ENCODE measurements at places on chromosomes 2 and 18.

GRCh38 chr18:23437357-23438045 lies 15.6 kb upstream of the RIOK3 start:
- DNase-seq = peak; percentile 93

DNA sequence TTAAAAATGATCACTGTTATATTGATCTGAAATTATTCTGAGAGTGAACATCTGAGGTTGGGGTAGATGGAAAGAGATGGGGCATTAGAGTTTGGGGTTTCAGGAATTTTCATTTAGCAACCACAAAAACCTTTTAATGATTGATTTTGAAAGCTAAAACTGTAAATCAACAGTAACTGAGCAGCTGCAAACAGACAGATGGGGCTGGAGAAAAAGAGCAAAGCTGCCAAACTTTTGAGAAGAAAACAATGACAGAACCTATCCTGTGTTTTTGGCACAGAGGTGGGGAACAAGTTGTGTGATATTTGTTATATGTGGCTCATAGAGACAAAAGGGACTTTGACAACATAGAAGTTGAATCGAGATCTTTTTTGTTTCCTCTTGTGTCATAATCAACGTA lies 415.8 kb upstream of the DSEL start:
- peak; percentile 26 for DNase-seq

DNA sequence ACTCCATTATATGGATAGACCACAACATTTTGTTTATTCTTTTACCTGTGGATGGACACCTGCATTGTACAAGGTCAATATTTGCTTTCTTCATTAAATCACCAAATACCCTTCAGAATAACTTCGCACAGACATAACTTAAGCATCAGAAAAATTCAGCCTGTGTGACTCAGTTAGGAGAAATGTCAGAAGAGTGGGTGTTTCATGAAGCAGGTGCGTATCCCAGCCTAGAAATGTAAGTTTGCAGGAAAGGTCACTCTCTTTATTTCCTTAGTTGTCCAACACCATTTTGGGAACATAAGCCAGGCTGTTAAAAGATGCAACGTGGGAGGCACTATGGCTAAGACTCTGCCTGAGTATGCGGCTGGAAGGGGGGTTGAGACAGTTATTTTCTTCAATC lies 48.6 kb upstream of the FHL2 start:
- no peak for DNase-seq

DNA sequence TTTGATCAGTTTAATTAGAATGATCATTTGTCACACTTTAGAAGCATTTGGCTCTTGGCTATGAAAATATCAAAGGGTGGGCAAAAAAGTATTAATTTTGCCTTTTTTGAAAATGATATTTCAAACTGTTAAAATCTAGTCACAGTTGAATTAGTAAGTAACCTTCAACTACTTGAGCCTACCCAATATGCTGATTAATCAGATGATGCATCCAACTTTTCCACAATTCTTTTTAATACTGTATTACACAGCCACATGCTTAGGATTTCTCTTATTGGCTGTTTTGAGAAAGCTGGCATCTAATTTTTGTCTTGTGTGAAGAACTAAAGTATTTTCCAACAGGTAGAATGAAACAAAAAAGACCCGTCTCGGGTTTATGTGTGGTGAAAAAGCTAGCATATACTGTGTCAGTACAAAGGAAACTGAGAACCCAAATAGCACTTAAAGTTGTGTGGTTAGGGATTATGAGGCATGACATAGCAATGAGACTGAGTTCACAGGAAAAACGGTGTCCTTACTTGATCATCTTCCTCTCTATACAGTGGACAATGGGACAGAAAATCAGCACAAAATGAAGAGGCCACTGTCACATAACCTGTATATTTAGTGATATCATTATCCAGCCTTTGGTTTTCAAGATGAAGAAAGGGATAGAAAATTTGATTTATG lies 11.7 kb downstream of the OSBPL6 start:
- DNase-seq = no peak

DNA sequence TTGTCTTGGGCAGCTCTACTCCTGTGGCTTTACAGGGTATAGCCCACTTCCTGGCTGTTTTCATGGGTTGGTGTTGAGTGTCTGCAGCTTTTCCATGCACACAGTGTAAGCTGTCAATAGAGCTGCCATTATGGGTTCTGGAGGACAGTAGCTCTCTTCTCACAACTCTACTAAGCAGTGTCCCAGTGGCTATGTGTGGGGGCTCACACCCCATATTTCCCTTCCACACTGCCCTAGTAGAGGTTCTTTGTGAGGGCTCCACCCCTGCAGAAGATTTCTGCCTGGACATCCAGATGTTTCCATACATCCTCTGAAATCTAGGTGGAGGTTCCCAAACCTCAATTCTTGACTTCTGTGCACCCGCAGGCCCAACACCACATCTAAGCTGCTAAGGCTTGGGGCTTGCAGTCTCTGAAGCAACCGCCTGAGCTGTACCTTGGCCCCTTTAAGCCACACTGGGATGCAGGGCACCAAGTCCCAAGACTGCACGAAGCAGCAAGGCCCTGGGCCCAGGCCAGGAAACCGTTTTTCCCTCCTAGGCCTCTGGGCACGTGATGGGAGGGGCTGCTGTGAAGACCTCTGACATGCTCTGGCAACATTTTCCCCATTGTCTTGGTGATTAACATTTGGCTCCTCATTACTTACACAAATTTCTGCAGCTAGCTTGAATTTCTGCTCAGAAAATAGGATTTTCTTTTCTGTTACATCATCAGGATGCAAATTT lies 9.4 kb downstream of the ELAC1 start:
- no peak for DNase-seq

GRCh38 chr2:162768656-162769055 lies 69.9 kb downstream of the KCNH7 start:
- peak; percentile 88 for DNase-seq

- DNase-seq = no peak
Observed at GRCh38 chr2:50613161-50613560, 418.8 kb downstream of the NRXN1 start.

DNA sequence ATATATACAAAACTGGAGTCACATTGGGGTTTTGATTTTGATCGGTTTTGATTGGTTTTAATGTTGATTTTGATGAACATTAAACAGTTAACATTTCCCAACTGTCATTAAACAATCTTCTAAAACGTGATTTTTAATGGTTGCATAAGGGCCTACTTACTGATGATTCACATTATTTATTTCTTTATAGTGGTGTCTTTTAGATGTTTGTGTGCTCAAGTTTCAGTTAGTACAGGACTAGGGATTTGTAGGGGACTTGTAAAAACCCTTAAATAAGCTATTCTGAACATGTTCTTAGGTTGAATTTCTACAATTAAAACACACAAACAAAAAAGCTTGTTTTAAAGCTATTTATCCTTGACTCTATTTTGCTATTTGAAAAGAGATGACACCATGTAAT lies 61.6 kb downstream of the TTC21B start:
- no peak for DNase-seq

GRCh38 chr2:134136731-134137130 lies 117.1 kb upstream of the MGAT5 start:
- no peak for DNase-seq

DNA sequence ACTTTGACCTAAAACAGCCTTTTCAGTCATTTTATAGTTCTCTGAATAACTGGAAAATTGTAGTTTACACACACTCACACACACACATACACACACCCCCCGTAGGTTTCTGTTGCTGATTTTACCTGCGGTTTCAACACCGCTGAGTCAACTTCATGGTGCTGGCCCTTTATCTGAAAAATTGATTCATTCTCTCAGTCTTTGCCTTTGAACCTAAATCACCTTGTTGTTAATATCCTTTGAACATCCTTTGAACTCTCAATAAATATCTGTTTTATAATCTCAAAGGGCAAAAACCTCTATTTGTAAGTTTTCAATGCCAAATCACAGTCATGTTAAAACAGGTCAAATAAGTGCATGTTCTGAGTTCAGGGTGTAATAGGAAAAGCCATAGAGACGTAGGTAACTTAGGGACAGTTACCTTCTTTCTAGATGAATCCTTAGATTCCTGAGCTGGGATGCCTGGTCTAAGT lies 109.0 kb upstream of the BZW1 start:
- no peak for DNase-seq

DNA sequence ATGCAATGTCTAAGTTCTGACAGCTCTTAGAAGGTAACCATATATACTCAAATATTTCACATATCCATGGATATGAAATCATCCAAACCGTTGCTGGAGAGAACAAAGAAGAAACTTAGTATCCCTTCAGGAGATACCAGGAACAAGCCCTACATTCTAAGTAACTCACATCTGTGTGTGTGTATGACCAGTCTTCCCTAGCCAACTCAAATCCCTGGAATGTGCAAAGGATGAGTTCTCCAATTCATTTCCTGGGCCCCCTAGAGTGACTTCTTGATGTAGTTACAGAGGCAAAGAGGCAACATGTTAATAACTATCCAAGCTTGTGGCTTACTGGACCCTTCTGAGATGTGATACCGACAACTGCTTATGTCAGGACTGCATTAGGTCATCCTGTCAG lies 20.1 kb downstream of the TPGS2 start:
- DNase-seq = no peak

GRCh38 chr2:167675906-167676305 lies 571.5 kb downstream of the STK39 start:
- DNase-seq = no peak

DNA sequence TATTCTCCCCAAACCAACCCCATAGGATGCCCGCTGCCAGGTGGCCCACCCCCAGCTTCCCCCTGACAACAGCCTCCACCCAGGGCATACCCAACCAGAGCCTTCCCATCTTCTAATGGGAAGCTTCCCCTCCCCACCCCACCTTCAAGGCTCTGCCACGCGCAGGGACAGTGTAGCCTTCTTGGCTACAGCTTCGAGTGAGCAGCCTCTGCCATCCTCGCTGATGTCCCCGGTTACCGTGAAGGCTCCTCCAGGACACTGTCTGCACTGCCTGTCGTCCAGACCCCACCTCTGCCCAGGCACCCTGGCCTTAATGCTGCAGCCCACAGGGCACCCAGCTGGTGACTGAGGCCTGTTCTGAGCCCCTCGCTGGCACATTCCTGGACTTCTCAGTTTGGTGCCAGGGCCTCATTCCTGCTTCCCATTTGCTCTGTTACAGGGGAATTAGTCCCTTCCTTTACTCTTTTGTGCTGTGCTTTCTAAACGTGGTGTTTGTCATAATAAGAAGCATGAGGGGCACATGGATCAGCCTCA lies 13.0 kb upstream of the ADNP2 start:
- no peak for DNase-seq

GRCh38 chr2:208827549-208828221 lies 421.1 kb downstream of the PTH2R start:
- no peak for DNase-seq

GRCh38 chr2:36441816-36442215 lies 86.2 kb downstream of the CRIM1 start:
- DNase-seq = peak; percentile 43

GRCh38 chr2:66699793-66700676 lies 265.1 kb downstream of the MEIS1 start:
- DNase-seq = no peak

- DNase-seq = no peak
Observed at GRCh38 chr18:67300498-67300897, 216.0 kb downstream of the DSEL start.

- DNase-seq = peak; percentile 9
Observed at GRCh38 chr2:25491003-25491696, 149.4 kb upstream of the DNMT3A start.

DNA sequence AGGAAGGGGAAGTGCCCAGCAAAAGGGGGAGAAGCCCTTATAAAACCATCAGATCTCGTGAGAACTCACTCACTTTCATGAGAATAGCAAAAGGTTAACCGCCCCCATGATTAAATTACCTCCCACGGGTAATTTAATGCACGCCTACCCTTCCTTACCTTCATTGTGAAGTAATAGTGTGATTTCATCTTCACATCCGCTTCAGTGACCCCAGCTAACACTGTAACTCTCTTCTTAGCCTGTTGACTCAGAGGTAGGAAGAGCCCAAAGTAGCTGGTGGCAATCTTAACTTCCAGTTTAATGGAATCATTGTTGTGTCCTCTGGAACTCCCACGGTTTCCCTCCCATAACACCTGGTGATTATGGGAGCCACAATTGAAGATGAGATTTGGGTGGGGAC lies 120.5 kb downstream of the GULP1 start:
- no peak for DNase-seq

GRCh38 chr2:96602330-96602823 lies 35.7 kb downstream of the KANSL3 start:
- no peak for DNase-seq

- DNase-seq = no peak
Observed at GRCh38 chr2:146527166-146527565, 1317.7 kb upstream of the ACVR2A start.

- DNase-seq = no peak
Observed at GRCh38 chr2:119682578-119682977, 3.6 kb downstream of the TMEM177 start.

DNA sequence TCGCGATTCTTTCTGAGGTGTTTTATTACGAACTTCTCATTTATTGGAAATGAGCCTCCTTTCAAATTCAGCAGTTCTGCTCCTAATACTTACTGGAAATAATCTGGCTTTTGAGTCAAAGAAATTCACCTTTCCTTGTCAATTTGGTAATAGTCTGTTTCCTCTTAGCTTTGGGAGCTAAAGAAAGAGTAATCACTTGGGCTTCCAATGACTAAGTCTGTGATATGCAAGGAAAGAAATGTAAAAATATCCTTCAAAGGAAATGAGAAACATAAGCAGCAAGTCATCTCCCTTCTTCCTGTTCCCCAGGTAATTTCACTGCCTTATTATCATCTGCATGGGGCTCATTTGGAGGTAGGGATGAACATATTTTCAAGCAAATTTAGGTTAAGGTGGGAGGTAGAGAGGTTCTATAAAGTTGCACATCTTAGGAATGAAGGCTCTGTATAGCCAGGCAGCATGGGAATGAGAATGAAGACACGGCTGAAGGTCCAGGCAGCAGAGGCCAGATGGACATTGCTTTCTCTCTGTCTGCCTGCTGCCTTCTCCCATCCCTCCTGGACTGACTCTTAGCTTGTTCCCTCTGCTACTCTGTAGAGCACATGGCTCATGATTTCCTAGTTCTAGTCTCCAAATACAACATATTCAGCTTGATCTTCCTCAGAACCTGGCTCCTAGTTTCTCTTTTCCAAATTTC lies 1.0 kb downstream of the SPP2 start:
- no peak for DNase-seq

- DNase-seq = no peak
Observed at GRCh38 chr18:57619876-57620275, 1.8 kb downstream of the NARS1 start.

DNA sequence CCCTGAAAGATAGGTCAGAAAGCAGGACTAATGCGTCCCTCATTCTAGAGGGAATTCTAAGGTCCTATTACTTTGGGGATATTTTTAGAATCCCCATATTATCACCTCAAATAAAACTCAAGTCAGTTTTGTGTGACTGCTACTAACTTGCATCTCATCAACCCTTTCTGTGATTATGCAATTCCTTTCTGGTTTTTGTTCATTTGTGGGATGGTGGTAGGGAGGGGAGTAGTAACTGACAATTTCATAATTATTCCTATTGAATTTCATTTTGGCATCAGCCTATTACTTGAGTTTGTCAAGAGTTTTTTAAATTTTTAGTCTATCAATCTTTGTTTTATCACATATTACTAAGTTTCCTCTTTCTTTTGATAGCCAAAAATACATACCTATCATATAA lies 28.4 kb upstream of the TANK start:
- no peak for DNase-seq

- no peak for DNase-seq
Observed at GRCh38 chr2:219455581-219455980, 20.9 kb downstream of the SPEG start.

All from muscle of leg (tissue), 16 donors.